Right lobe of liver (tissue), 6 donors: ENCODE measurements at places on chromosomes 12 and 14. TPM values are rescaled to one million over a fixed set of nuclear protein-coding genes. Genes with fewer than 3 reads are reported as not detected.

DNA sequence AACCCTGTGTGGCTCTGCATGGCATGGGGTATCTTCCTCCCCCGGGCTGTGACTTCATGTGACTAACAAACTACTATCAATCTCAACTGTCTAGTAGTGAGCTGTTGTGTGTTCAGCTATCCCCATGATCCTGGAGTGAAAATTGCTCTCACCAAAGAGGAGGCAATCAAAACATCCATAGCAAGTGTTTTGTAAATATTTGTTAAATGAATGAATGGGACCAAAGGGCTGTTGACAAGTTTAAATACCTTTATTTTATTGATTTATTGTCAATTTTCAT lies 138.1 kb upstream of the CPM start:
- no peak for DNase-seq

GRCh38 chr12:131087991-131088700 lies 134.4 kb downstream of the ADGRD1 start:
- DNase-seq: no peak

TBX5 gene
- total RNA-seq: not detected

DCN gene
- 168 TPM for total RNA-seq

WBP11 gene
- total RNA-seq: 9.0 TPM

GRCh38 chr12:92224685-92225331 lies 79.2 kb upstream of the BTG1 start:
- no peak for DNase-seq

DNA sequence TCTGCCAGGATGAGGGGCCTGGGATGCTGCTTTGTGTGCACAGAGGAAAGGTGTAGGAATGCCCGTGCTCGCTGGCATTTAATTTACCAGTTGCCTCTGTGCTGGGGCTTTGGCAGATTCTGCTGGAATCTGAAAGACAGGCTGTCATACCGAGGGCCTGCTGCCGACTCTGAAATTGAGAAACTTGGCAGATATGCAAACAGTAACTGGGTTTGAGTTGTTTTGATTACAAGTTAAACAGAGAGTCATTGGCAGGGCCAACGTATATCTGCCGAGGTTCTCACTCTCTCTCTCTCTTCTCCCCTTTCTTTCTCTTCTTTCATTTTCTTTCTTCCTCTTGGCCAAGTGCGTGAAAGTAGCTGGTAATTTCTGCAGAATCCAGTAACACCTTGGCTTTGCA lies 618.7 kb downstream of the VRK1 start:
- DNase-seq: no peak

DNA sequence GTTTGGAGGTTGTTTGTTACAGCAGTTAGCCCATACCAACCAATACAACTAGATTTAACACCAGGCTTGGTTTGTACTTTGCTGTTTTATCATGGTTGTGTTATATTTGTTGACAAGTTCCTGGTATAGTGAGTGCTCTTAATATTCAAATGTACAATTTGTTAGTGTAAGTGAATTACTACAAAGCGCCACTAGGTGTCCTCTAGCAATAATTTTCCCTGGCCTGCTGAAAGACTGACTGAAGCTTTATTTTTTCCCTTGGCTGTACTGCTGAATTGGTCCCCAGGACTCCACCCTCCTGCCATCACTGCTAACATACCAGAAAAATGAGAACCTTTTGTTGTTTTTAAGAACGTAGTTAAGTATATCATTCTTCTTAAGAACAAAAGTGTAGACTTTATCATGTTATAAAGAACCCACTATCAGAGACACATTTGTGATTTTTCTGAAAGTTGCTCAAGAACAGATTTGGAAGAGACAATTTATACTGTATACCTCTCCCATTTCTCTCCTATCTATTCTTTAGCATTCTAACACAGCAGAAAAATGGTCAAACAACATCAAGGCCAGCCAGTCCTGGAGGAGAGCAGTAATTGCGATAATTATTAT lies 75.3 kb upstream of the FAR2 start:
- DNase-seq: no peak

- no peak for DNase-seq
Measured at GRCh38 chr12:105596731-105597130, 266.2 kb downstream of the C12orf75 start.

DNA sequence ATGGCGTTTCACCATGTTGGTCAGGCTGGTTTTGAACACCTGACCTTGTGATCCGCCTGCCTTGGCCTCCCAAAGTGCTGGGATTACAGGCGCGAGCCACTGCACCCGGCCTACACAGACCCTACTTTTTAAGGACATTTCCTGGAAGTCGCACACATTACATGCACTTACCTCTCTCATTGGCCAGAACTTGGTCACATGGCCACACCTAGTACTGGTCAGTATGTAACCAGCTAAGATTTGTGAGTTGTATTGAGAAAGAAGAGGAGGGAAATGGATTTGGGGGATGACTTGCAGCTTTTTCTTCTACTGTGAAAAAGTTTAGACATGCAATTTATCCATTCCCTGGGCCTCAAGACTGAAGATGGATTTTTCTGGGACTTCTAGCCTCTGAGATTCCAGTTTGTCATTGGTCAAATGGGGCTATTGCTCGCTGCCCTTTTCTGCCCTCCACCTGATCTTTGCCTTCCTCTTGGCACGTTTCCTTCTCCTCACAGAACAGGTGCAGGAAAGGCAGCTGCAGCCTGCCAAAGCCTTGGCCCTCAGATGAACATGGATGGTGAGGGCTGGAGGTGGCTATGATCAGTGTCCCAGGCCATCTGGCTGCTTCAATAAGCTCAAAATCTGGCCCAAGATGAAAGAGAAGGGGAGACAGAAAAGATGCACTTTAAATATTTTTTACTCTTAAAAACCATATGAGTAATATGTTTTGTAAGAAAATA lies 7.1 kb upstream of the ZDHHC22 start:
- DNase-seq: no peak

RAB3IP gene
- total RNA-seq: 15.7 TPM

CD69 gene
- total RNA-seq: 1.2 TPM

GRCh38 chr14:24846261-24846660 lies 203.7 kb downstream of the STXBP6 start:
- DNase-seq: no peak

- no peak for DNase-seq
Measured at GRCh38 chr12:104376650-104377513, 73.3 kb downstream of the EID3 start.

- DNase-seq: no peak
Measured at GRCh38 chr12:90630006-90630405, 325.0 kb downstream of the CCER1 start.

PIK3C2G gene
- 30.0 TPM for total RNA-seq

DNA sequence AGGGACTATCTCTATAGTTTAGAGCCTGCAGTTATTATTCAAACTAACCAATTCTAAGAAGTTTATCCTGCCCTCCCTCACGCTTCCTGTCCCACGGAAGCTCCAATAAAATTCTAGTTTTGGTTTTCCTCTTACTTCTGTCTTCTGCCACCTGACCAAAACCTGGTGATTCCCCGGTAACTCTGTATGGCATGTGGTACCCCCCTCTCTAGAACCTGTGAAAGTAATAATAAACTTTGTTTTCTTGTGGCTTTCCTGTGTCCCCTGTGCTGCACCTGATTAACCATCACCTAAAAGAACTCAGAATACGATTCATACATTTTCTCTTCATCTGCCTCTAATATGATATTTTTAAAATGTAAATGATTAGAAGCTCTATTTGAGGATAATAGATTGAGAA lies 379.8 kb downstream of the APAF1 start:
- no peak for DNase-seq

DNA sequence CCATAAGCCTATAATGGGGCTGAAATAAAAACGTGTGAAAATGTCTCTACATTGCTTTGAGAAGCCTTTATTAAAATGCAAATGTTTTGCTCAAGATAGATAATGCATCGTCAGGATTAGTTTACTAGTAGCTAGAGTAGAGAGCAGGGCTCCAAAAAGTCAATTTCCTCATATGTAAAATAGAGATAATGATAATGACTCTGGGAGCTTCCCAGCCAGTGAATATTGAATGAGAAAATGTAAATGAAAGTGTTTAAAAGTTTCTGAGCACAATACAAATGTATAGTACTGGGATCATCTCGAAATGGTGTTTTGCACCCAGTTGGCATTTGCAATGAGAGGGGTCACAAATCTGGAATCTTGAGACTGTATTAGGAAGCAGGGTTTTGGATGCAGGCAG lies 135.3 kb downstream of the OTOGL start:
- no peak for DNase-seq

- no peak for DNase-seq
Measured at GRCh38 chr12:102478405-102479098, 1.8 kb downstream of the IGF1 start.

GRCh38 chr12:2820432-2820831 lies 8.0 kb downstream of the ITFG2 start:
- DNase-seq: no peak

BMAL2 gene
- total RNA-seq: 6.5 TPM

UNC79 gene
- total RNA-seq: not detected

RFX4 gene
- total RNA-seq: not detected
